ENCODE measurements at places on chromosomes 5 and 9.

GRCh38 chr9:99490729-99491128 is 268.6 kb downstream of the SEC61B start:
- DNase-seq = no peak

GRCh38 chr9:99931155-99931840 is 24.8 kb downstream of the STX17 start:
- no peak for DNase-seq

DNA sequence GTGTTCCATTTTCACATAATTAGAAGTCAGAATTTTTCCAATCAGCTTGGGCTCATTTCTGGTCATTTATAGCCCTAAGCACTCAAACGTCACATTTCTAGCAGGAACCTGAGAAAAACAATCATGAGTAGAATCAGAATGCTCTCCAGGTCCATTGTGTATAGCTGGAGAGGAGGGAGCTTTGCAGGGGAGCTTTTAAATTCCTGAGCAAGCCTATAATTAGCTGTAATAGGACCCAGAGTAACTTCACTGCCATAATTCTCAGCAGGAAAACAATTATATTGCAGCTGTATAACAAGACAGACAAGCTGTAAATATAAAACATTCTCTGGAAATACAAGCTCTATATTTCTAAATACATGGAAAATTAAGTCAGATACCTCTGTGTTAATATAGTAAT is 637.6 kb upstream of the SGCD start:
- no peak for DNase-seq

GRCh38 chr5:115402822-115403577 is 106.5 kb upstream of the CCDC112 start:
- no peak for DNase-seq

DNA sequence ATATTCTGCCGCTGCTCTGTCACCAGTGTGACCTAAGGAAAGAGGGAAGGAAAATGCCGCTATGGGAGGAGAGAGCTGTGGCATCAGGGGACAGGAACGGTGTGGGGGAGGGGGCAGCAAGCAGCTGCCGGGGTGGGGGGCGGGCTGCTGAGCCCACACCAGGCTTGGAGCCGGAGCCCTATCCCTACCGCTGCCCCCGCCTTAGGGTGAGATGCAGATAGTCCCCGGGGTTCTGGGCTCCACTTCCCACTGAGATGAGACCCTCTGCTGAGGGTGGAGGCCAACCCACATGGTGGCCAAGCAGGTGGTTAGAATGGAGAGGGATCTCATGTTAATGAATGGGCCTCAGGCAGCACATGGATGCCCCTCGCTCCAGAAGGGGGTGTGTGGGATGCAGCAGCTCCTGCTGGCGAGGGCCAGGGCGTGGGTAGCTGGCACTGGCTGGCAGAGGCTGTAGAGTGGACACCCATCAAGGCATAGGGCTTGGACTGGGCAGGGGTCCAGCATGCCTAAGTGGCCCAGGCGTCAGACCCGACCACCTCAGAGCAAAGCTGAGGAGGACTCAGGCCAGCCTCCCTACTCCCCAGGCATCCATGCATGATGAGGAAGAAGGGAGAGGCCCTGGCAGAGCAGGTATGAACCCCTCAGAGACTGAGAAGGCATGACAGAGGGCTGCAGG is 131.5 kb downstream of the ZNF354C start:
- no peak for DNase-seq

DNA sequence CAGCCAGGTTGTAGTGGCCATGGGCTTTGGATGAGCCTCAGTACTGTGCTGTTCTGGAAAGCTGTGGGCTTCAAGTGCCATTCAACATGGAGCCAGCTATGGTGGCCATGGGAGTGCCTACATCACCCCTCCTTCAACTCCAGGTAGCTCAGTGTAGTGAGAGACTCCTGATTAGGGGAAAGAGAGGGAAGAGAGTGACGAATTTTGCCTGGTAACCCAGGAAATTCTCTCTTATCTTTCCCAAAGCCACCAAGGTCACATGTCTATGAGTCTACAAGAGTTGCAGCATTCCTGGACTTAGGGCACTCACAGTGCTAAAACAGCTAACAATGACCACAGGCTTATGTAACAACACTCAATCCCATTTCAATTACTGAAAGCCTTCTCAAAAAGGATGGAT is 81.7 kb upstream of the SPTLC1 start:
- no peak for DNase-seq

DNA sequence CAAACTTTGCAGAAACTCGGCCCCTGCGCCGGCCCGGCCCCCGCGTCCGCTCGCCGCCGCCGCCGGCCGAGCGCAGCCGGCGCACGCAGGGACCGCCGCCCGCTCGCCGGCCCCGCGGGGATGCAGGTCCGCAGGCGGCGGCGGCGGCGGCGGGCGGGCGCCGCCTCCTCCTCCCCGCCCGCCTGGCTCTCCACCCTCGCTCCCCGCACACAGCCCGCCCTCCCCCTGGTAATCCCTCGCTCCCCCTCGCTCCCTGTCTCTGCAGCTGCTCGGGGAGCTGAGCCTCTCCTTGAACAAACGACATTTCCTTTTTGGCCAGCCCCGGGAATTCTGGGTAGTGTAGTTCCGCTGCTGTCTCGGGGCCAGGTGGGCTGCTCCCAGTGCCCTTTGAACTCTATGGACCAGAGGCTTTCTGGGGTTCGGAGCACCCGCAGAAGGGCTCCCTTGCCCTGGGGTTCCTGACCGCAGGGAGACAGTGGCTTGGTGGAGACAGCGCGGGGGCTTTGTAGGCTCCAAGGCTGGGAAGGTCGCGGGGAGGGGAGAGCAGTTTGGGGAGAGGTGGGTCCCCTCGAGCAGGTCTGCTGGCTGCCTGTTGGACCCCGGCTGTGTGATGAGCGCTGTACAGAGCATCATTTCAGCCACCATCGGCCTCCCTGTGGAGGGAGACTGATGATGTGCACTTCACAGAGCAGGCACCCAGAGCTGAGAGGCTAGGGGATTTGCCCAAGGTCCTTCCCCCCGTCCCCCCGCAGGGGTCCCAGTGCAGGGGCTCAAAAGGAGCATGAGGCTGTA is 1.8 kb upstream of the FAM78A start:
- DNase-seq = peak; percentile 89

- no peak for DNase-seq
These were observed 28.8 kb upstream of the DAB2IP start for GRCh38 chr9:121622387-121623203.

GRCh38 chr5:126093718-126094117 is 329.5 kb upstream of the GRAMD2B start:
- DNase-seq = no peak

- no peak for DNase-seq
These were observed 44.3 kb downstream of the TNFSF15 start for GRCh38 chr9:114761523-114761922.

GRCh38 chr9:98011122-98011521 is 28.0 kb downstream of the ANP32B start:
- no peak for DNase-seq
